ENCODE measurements at places on chromosomes 2 and 18. TPM values are rescaled to one million over a fixed set of nuclear protein-coding genes. Genes with fewer than 3 reads are reported as not detected.

GRCh38 chr2:237627441-237628246, at the start of gene LRRFIP1:
LRRFIP1 (plus strand) TSS chr2:237627587; CDS start chr2:237627645, 58 bp downstream.
- peak; percentile 56 for DNase-seq

The GALNT5 gene
- total RNA-seq, result 0.06 TPM

GRCh38 chr2:216683846-216684245, 11.5 kb downstream of the IGFBP5 start:
- DNase-seq, result peak; percentile 87

- DNase-seq, result no peak
Observed at GRCh38 chr2:214601852-214602633, 191.2 kb downstream of the VWC2L start.

DNA sequence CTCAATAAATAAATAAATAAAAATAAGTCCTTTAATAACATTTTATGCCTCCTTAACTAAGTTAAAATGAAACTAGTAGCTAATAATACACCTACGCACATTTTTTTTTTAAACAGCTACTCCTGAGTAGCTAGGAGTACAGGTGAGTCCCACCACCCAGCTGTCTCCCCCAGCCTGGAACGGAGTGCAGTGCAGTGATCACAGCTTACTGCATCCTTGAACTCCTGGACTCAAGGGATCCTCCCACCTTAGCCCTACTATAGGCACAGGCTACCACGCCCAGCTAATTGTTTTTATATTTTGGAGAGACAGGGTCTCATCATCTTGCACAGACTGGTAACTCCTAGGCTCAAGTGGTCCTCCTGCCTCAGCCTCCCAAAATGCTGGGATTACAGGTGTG, 28.4 kb downstream of the YWHAQ start:
- no peak for DNase-seq

DNA sequence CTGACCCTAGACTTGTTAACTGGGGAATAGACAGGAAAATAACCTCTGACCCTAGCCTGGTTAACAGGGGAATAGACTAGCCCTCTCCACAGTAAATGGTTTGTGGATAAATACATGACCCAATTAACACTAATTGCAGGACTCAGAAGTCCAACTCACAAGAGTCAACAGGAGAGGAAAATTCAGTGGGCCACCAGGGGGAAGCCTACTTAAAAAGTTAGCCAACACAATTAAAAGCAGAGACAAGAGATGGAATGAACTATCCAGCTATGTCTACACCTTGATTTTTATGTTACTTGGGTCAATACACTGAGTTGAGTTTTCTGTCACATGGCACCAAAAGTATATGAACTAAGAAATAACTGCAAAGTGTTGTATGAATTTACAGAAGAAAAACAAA, 158.8 kb upstream of the SLC39A10 start:
- no peak for DNase-seq

The GCG gene
- not detected for total RNA-seq

- DNase-seq, result no peak
Observed at GRCh38 chr18:8548186-8548585, 61.1 kb upstream of the RAB12 start.

DNA sequence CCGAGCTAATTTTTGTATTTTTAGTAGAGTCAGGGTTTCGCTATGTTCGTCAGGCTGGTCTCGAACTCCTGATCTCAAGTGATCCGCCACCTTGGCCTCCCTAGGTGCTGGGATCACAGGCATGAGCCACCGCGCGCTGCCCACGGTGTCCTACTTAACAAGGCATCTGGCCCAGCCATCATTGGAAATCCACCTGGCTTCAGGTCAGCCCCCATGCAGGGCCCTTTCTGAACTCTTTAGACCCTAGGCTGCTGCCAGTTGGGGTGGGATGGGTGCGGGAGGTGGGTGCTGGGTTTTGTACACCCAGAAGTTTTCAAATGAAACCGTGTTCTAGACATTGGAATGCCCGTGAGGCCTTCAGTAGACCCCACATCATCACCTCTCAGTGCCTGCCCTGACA, 26.6 kb upstream of the NT5DC4 start:
- DNase-seq, result no peak

GRCh38 chr2:19256121-19256601, 102.3 kb downstream of the OSR1 start:
- no peak for DNase-seq

All from psoas muscle (tissue), 8 donors.